ENCODE measurements at places on chromosomes 3 and 15.

DNA sequence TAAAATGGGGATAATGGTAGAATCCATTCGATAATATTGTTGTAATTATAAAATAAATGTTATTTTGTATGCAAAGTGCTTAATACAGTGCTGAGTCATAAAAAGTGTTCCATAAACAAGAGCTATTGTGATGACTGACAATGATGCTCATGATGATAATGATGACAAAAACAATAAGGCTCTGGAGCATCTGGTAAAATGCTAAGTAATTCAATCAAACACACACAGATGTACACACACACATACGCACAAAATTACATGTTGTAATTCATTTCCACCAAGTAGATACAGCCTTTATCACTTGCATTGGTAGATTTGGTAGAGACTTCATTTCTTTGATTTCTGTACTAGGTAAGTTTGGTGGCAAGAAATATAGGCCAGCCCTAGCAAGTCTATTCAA is 163.8 kb downstream of the FHIT start:
- DNase-seq, result no peak

DNA sequence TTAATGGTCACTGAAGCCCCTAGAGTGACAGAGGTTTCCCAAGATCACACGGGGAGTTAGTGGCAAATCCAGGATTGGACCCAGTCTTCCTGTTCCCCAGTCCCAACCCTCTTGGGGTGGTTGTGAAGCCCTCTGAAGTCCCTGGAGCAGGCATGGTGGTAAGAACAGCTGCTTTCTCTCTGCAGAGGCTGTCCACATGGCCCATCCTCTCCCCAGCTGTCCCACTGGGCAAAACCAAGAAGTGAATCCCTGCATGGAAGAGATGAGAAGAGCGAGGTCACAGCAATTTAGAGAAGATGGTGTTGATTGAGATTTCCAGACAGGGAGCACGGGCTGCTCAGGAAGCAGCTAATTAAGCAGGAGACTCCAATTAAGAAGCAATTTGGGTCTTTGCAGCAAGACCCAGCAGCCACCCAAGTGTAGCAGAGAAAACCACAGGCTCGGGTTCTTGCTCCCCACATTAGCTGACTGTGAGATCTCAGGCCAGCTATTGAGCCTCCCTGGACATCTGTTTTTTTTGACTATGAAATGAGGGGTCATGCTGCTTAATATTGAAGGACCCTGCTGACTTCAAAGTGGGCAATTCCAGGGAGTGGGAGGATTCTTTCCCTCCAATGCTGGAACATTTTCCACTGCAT is 14.8 kb upstream of the HDAC11 start:
- DNase-seq, result no peak

DNA sequence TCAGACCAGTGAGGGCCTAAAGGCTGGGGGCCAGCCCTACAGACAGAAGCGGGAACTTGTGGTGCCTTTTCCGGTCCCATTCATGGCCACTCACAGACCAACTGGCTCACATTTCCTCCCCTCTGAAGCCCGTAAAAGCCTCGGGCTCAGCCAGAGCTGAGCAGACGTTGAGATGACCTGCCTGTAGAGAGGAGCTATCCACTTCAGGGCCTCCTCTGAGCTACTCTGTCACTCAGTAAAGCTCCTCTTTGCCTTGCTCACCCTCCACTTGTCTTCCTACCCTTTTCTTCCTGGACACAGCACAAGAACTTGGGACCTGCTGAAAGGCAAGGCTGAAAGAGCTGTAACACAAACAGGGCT is 53.5 kb downstream of the SLMAP start:
- no peak for DNase-seq

- DNase-seq, result peak; percentile 88
Measured at GRCh38 chr15:48555241-48555881, 90.1 kb downstream of the FBN1 start.

GRCh38 chr3:111047812-111048435 is 23.7 kb upstream of the NECTIN3 start:
- no peak for DNase-seq

DNA sequence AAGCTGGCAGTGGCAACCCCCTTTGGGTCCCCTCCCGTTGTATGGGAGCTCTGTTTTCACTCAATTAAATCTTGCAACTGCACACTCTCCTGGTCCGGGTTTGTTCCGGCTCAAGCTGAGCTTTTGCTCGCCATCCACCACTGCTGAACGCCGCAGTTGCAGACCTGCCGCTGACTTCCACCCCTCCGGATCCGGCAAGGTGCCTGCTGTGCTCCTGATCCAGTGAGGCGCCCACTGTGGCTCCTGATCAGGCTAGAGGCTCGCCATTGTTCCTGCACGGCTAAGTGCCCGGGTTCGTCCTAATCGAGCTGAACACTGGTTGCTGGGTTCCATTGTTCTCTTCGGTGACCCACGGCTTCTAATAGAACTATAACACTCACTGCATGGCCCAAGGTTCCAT is 22.8 kb downstream of the CHST2 start:
- DNase-seq, result no peak

DNA sequence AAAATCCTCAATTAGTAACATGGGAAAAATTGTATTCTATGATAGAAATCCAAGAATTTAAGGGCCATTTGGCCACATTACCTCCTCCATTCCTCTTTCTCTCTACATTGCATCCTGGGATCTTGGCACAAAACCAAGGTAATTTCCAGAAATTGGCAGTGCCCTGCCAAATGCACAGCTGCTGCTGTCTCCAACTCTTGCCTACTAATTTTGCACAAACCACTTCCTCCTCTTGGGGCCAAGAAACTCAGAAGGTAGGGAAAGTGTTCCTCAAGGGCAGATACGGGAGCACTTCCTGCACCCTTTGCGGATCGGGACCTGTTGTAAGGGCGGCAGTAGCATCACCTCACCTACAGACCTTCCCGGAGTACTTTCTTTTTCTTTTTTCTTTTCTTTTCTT is 57.8 kb downstream of the MAP3K13 start:
- no peak for DNase-seq

DNA sequence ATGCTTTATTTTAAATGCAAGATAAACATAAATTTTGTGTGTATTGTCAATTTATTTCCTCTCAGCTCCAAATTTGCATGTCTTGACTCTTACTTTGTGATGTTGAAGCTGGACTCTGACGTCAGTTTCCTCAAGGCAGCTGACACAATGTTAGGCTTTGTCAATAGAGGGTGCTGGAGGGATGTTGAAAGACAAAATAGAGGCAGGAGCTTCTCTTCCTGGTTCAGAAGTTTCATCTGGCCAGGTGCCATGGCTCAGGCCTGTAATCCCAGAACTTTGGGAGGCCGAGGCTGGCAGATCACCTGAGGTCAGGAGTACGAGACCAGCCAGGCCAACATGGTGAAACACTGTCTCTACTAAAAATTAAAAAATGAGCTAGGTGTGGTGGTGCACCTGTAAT is 408.6 kb downstream of the GBE1 start:
- peak; percentile 16 for DNase-seq

- DNase-seq, result no peak
Measured at GRCh38 chr3:61686228-61686648, 124.9 kb downstream of the PTPRG start.

Measured in fibroblast of skin of back (primary cell).